Left ventricle myocardium superior (tissue), 1 donor: ENCODE measurements at places on chromosomes 6 and 20. TPM values are rescaled to one million over a fixed set of nuclear protein-coding genes. Genes with fewer than 3 reads are reported as not detected.

RBBP9 gene
- total RNA-seq: 5.1 TPM

EYA4 gene
- 20.2 TPM for total RNA-seq

DLK2 gene
- 1.2 TPM for total RNA-seq

HNF4A gene
- not detected for total RNA-seq

ANKEF1 gene
- total RNA-seq: 1.3 TPM

ATRN gene
- total RNA-seq: 34.3 TPM

CLVS2 gene
- 0.12 TPM for total RNA-seq

SGK2 gene
- total RNA-seq: 0.32 TPM

LTB gene
- 0.40 TPM for total RNA-seq

PEX3 gene
- 21.7 TPM for total RNA-seq

CRIP3 gene
- total RNA-seq: 6.6 TPM

FERMT1 gene
- 1.1 TPM for total RNA-seq

ID4 gene
- total RNA-seq: 3.0 TPM

CALHM5 gene
- 2.4 TPM for total RNA-seq

DEFB132 gene
- not detected for total RNA-seq

ASF1A gene
- 22.6 TPM for total RNA-seq
